Astrocyte (in vitro differentiated cells and primary cell): ENCODE measurements at places on chromosomes 12 and 14. TPM values are rescaled to one million over a fixed set of nuclear protein-coding genes. Genes with fewer than 3 reads are reported as not detected.

DNA sequence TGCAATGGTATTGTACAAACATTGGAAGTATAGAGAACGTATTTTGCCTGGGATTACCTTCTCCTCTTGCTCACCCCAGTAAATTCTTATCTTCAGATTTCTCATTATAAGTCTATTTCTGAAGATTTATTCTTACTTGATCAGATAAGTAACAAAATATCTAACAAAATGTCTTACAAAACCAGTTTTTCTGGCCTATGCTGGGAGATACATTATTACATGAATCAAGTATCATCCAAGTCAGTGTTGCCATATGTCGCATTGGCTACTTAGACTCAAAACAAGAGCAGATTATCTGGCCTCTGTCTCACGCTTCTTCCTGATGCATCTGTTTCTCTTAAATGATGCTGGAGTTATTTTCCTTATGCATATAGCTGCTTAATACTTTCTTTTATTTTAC is 408.5 kb downstream of the CCER1 start:
- DNase-seq, result no peak
- no peaks in the 10 kb centered on the region for H3K36me3 ChIP-seq
- H3K27me3 ChIP-seq, result no peaks in the 10 kb centered on the region
- H3K4me3 ChIP-seq, result no peak overlapping the region
- no peak overlapping the region for H3K27ac ChIP-seq
- H3K4me1 ChIP-seq, result no peaks in the 10 kb centered on the region

- no peaks in the 10 kb centered on the region for H3K36me3 ChIP-seq
- no peak overlapping the region for H3K4me3 ChIP-seq
- peaks cover 28% of the 10 kb centered on the region for H3K27me3 ChIP-seq
- DNase-seq, result no peak
- no peak overlapping the region for H3K27ac ChIP-seq
Observed at GRCh38 chr12:5051334-5051733, 7.7 kb downstream of the KCNA5 start.

GRCh38 chr12:6363330-6364043 is 11.9 kb downstream of the SCNN1A start:
- H3K36me3 ChIP-seq, result no peaks in the 10 kb centered on the region
- peaks cover 9% of the 10 kb centered on the region for H3K4me1 ChIP-seq
- peak overlapping the region; percentile 42 for H3K4me3 ChIP-seq

Gene CIDEB
- total RNA-seq, result not detected in 2 replicates

GRCh38 chr12:91138337-91138920 is 27.1 kb upstream of the LUM start:
- no peak overlapping the region for H3K27ac ChIP-seq
- H3K36me3 ChIP-seq, result no peaks in the 10 kb centered on the region
- H3K4me1 ChIP-seq, result peaks cover 15% of the 10 kb centered on the region
- DNase-seq, result no peak

Gene TOMM20L
- not detected in 2 replicates for total RNA-seq

- H3K4me1 ChIP-seq, result no peaks in the 10 kb centered on the region
- no peak overlapping the region for H3K4me3 ChIP-seq
- H3K27me3 ChIP-seq, result no peaks in the 10 kb centered on the region
- no peak overlapping the region for H3K27ac ChIP-seq
Observed at GRCh38 chr12:94079566-94080340, 68.6 kb upstream of the PLXNC1 start.

Gene COX8C
- not detected in 2 replicates for total RNA-seq

Gene CFAP251
- total RNA-seq, result 4.6 and 4.7 TPM in 2 replicates

Gene LRRIQ1
- 1.5 and 1.9 TPM in 2 replicates for total RNA-seq

DNA sequence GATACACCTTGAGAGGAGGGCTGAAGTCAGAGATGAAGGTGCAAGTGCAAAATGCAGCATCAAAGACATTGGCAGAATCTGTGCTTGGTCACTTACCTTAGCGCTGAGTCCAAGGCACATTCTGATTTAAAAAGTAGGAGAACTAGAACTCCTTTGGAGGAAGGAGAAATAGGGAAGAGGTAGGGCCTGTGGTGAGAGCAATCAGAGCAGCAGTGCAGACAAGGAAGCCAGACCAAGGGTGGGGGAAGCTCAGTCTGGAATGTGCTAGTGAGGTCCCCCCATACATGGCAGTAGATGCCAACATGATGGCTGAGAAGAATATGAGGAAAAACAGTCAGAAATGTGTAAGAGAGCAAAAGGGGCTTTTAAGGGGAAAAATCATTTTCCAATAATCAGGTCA is 206.5 kb downstream of the SSPN start:
- H3K27me3 ChIP-seq, result no peaks in the 10 kb centered on the region
- H3K36me3 ChIP-seq, result peaks cover 2% of the 10 kb centered on the region
- no peaks in the 10 kb centered on the region for H3K4me1 ChIP-seq
- no peak overlapping the region for H3K4me3 ChIP-seq

GRCh38 chr12:120962532-120963020 is 15.8 kb upstream of the HNF1A start:
- DNase-seq, result no peak
- H3K4me1 ChIP-seq, result no peaks in the 10 kb centered on the region
- peaks cover 2% of the 10 kb centered on the region for H3K27me3 ChIP-seq
- no peak overlapping the region for H3K4me3 ChIP-seq

DNA sequence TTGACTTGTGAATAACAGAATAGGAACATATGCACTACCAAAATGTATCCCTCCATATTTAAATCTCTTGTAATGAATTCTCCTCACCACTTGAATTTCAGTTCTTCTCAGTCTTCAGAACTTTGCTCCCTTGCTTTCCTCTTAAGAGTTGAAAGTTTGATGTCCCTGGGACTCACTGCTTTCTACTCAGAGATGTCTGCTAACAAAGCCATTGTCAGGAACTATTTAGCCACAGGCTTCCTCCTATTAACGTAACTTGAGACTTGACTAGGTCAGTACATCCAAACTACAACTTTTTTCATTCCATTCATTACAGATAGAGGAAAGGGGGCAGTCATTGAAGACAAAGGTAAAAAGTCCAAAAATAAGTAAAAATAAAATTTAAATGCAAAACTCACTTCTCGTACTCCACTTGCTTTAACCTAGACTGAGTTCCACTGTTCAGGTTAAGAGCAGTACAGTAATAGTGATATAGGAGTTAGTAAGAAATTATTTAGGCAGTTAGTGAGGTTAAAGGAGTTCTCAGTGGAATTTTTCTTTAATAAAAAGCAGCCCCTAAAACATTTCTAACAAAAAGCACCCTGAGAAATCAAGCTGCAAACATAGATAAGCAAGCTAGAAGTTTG is 364.2 kb downstream of the SOX5 start:
- no peak for DNase-seq

DNA sequence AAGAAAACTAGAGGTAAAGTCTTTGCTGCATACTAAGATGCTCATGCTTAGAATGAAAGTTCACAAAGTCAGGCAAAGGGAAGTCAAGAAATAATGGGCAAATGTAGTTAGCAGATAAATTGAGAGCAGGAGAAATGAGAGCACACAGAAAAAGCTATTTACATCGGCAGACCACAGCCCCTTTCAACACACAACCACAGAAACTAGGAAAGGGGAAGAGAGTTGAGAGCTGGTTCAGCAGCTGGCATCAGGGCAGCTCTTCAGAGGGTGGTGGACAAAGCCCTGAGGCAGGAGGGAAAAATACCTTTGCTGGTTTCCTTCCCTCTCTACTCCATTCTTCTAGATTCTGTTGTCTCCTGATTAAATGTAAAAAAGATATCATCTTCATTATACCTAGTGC is 95.4 kb upstream of the ANO4 start:
- no peaks in the 10 kb centered on the region for H3K4me1 ChIP-seq
- H3K27ac ChIP-seq, result no peak overlapping the region
- H3K27me3 ChIP-seq, result no peaks in the 10 kb centered on the region
- no peaks in the 10 kb centered on the region for H3K36me3 ChIP-seq

Gene HCAR2
- total RNA-seq, result not detected in 2 replicates

Gene RNU4-1
- 2,477 and 2,591 TPM in 2 replicates for total RNA-seq

- H3K27me3 ChIP-seq, result no peaks in the 10 kb centered on the region
- no peak overlapping the region for H3K27ac ChIP-seq
- H3K4me1 ChIP-seq, result peaks cover 19% of the 10 kb centered on the region
- H3K36me3 ChIP-seq, result no peaks in the 10 kb centered on the region
- DNase-seq, result no peak
- no peak overlapping the region for H3K4me3 ChIP-seq
Observed at GRCh38 chr14:22464422-22465142, 124.4 kb downstream of the DAD1 start.

Gene FZD10
- not detected in 2 replicates for total RNA-seq
